ENCODE measurements at places on chromosomes 6 and 20.
A peak's percentile ranks its signal among the peaks of the same experiment; 100 is the strongest.

GRCh38 chr6:54516321-54516720 lies 208.1 kb downstream of the TINAG start:
- no peak for DNase-seq

GRCh38 chr6:62150048-62150663 lies 135.9 kb downstream of the KHDRBS2 start:
- DNase-seq = no peak

DNA sequence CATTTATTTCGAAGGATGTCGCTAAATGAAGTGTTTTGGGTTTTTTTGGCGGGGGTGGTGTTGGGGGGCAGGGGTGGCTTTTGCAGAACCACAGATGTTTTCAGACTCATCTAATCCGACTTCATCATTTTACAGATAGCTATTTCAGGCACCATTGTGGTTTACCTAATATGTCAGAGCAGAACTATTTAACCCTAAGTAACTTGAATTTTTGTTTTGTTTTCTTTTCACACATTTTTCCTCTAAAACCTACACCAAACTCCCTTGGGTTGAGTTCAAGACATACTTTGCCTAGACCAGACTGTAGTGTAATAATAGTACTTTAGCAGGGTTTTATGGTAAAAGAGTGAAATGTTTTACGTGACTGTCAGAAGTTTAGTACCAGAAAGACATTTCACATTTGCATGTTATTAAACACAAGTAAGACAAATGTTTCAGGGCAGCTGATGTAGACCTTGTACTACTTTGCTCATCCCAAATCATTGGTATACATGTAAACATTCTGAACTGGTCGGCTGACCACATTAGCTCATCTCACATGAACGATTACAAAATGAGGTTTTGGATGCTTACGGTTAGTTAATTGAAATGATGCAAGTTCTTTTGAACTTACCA lies 37.7 kb downstream of the MAP3K4 start:
- no peak for DNase-seq

DNA sequence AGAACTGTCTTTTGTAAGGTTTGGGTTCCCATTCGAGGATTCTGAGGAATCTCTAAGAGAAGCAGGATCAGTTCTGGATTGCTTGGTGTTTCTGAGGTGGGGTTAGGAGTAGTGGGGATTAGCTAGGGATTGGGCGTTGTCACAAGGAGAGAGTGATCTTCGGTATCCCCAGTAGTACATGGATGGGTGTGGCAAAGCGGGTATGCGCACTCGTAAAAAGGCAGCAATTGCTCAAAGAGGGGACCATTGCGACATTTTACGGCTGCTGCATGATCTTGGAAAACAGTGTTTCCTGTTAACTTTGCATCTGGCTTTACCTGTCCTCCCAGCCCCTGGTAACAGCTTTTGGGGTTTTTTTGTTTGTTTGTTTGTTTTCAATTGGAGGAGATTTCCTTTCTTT lies 9.7 kb upstream of the ZSCAN9 start:
- no peak for DNase-seq

DNA sequence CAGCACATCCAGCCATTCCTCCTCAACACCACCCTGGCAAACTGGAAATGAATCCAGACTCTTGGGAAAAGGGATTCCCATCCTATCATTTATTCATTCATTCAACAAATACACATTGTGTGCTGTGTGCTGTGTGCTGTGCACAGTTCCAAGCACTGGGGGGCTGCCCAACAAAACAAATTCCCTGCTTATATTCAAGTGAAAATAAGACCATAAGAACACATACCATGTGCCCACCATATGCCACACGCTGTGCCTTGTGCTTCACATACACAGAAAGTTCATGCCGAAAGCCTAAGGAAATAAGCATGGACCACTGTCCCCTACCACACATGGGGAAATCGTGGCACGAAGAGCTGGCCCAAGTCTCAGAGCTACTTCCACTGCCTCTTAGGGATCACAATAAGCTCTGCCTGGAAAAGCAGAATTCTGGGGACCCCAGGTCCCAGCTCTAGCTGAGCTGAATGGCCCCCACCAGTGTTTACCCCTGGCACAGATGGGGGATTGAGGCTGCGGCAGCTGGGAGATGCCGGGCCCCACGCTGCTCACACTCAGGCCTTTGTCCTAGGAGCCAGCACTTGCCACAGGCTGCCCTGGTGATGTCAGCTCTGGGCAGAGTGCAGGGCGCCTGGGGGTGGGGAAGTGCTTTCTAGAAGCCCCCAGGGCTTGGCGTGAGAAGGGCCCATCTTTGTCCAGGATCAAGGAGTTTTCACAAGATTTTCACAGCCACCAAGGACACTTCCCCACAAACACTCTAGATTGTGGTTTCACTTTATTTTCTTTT lies 99.6 kb downstream of the PREX1 start:
- DNase-seq = no peak

GRCh38 chr20:33602826-33603590 lies 59.1 kb upstream of the C20orf144 start:
- DNase-seq = no peak

- DNase-seq = no peak
These were observed 301.2 kb downstream of the PLCB1 start for GRCh38 chr20:8433291-8433690.

DNA sequence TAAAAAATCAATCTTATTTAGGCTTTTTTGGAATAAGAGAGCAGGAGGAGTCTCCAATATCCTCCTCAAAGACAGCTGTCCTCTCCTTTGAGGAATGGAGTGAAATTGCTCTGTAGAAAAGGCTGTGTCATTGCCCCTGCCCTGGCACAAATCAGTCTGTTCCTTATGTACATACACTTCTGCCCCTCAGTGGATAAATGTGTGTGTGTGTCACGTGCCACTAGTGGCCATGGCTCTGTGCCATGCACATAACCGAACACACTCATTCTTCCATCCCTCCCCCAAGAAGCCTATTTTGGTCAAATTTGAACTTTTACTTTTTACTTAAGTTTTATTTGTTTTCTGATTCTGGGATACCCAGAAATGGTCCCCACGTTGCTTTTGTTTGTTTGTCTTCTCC lies 49.2 kb downstream of the ANKS1A start:
- peak; percentile 47 for DNase-seq

DNA sequence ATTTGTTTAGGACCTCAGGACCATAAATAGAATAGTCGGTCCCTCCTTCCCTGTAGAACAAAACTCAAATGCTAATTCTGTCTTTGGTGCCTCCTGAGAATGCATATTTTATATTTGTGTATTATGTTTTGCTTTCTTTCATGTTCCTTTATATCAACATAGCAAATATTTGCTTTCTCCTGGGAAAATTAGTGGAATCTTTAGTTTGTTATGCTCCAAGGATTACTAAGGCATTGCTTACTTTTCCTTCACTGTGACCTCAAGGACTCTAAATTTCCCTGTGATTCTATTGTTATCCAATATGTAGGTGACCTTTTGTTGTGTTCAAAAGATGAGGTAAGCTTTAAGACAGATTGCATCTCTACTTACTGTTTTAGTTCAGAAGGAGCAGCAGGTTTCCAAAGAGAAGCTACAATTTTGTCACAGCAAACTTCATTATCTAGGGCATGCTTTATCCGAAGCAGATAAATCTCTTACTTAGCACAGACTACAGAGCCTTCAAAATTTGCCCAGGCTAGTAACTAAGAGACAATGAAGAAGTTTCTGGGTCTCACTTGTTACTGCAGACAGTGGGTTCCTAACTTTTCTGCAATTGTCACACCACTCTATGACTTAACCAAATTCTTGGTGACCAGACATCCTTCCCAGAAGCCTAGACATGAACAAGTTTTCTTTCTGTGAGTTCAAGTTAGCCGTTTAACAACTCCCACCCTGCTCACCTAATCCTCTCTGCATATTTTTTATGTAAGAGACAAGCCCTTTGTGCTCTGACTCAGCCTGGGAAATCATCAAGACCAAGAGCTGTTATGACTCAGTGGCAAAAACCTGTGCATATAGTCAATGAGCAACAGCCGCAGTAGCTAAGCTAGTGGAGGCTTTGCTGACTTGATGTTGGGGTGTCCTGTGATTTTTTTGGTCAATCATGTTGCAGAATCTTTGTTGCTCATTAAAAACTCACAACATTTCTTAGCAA lies 378.8 kb downstream of the QKI start:
- DNase-seq = no peak

DNA sequence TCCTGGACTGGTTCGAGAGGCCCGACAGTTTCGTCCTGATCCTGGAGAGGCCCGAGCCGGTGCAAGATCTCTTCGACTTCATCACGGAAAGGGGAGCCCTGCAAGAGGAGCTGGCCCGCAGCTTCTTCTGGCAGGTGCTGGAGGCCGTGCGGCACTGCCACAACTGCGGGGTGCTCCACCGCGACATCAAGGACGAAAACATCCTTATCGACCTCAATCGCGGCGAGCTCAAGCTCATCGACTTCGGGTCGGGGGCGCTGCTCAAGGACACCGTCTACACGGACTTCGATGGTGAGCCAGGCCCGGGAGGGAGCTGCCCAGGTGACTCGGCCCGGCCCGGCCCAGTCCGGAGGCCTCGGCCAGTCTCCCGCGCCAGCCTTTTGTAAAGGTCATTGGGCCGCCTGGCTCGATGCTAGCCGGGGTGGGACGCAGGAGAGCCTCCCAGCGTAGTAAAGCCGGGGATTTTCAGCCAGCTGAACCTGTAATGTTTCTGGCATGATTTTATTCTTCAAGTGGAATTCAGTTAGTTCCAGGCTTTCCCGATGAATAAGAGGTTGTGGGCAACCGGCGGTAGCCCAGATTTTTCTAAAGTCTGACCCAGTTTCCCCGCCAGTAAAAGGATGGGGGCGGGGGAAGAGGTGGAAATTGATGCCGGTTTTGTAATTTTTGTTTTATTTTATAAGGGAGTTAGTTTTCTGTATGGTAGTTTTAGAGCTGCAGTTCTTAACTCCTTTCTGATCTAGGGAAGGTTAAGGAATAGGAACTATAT lies 1.4 kb downstream of the PIM1 start:
- peak; percentile 82 for DNase-seq

DNA sequence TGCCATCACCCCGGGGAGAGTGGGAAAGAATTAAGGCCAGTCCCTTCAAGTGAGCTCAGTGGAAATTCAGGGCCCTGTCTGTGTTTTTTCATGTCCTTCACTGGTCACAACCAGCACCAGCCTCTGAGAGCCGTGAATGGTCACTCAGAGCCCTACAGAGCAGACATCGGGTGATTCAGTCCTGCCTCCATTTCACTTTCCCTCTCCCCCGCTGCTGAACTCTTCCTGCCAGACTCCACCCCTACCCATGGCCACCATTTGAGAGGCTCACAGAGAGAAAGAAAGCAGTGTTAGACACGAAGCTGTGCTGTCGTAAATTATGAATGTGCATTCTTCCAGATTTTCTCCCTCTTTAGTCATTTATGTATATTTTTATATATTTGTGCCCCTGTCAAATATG lies 5.4 kb downstream of the R3HDML start:
- no peak for DNase-seq

DNA sequence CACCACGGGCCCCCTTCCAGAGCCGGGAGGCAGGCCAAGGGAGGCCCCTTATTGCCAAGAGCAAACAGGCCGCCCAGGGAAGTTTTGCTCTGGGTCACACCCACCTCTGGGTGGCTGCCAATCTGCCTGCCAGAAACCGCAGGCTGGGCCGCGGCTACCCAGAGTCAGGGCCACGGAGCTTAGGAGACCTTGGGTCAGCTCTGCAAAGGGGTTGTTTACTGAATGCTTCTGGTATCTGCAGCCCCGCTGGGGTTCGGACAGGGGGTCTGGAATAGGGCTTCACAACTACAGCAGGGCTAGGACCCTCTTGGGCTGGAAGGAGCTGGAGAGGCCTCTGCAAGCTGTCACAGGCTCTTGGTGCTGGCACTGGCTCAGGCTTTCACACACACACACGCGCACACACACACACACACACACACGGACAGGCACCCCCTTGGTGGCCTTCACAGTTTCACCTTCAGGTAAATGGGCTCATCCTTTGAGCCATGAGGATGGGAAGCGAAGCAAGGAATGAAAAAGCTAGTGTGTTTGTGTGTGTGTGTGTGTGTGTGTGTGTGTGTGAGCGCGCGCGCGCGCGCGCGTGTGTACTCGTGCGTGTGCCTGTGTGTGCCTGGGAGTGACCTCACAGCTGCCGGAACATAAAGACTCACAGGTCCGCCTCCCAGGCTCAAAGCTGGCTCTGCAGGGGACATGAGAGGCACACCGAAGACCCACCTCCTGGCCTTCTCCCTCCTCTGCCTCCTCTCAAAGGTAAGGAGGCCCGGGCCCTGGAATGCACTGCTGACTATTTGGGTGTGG lies at the start of gene CCN5:
CCN5 (plus strand) TSS at position 669 of the 798 bp plus-strand sequence; CDS start at position 691, 22 bp downstream.
- DNase-seq = peak; percentile 46

DNA sequence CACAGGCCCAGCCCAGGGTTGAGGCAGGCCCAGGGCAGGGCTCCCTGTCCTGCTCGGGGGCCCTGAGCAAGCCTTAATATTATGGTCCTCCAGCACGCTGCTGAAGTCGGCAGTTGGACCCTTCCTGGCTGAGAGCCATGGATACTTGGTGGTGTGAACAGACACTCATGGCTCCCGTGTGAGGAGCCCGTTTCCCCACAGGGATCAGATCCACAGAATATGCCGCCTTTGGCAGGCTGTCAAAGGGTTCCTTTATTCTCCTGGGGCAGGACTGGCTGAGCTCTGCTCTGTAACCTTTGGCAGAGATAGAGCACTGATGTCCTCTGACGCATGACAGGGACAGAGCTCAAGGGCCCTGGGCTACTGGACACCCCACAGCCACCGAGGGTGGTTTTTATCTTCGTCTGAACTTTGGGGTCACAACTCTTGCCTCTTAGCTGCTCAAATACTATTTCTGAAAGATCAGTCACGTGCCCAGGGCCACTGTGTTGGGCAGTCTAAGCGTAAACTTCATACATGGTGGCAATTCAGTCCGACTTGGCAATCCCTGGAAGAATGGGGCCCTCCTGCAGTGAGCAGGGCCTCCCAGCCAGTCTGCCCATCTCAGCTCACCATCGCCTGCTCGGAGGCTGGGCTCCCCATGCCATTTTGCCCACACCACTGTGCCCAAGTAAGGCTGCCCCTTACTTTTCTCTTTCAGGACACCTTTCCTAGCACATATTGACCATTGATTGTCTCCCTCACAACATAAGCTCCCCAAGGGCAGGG lies 49.1 kb downstream of the TTI1 start:
- DNase-seq = no peak

DNA sequence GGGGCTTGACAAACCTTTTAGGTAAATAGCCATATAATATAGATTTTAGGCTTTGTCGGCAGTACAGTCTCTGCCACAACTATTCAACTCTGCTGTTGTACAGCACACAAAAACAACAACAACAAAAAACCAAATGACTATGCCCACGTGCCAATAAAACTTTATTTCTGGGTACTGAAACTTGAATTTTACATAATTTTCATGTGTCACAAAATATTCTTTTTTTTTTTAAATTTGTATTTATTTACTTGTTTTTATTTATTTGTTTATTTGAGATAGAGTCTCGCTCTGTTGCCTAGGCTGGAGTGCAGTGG lies 34.8 kb upstream of the B4GALT5 start:
- DNase-seq = no peak

DNA sequence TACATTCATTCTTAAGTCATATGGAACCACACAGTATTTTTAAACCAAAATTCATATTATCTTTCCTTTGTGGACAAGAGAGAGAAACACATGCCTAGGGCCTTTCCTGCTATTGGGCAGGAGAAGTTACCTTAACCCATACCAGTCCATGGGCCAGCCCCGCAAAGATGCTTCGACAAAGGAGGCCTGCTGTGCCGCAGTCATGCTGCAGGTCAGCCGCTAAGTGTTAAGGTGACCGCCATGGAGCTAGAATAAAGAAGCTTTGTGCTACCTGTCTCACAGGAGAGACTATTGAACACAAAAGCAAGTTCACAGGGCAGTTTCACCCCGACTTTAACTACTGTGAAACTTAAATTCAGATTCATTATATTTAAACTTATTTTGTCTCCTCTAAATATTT lies 62.3 kb upstream of the TMEM181 start:
- no peak for DNase-seq
